ENCODE measurements at places on chromosomes 5 and 9.

GRCh38 chr5:36607838-36608783 lies 1.7 kb downstream of the SLC1A3 start:
- no peak for DNase-seq

GRCh38 chr5:91176288-91177016 lies 206.7 kb downstream of the ARRDC3 start:
- no peak for DNase-seq

DNA sequence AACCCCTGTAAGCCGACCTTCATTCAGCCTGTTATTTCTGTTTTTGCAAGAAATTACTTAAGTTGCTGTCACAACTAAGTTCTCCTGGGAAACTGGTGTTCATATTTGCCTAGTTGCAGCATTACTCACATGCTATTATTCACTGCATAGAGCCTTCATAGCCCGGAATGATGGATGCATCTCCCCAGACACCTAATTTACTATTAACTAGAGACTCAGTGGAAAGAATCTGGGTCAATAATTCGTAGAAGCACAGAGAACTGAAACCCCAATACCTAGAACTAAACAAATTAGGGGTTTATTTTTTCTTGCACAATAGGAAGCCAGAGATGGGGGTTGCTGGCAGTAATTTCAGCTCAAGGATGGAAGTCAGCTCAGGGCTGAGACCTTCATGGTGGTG lies 45.7 kb upstream of the FAM170A start:
- DNase-seq: no peak

GRCh38 chr5:52668544-52669185 lies 119.1 kb upstream of the ITGA1 start:
- DNase-seq: no peak

GRCh38 chr9:5052838-5053237 lies 67.8 kb downstream of the JAK2 start:
- DNase-seq: no peak

- DNase-seq: no peak
Observed at GRCh38 chr5:164898705-164899104, 1393.3 kb downstream of the MAT2B start.

GRCh38 chr9:131406563-131407436 lies 12.9 kb downstream of the PRRC2B start:
- no peak for DNase-seq

- no peak for DNase-seq
Observed at GRCh38 chr9:21023861-21024260, 7.6 kb downstream of the HACD4 start.

GRCh38 chr5:137233726-137234125 lies 265.4 kb downstream of the SPOCK1 start:
- DNase-seq: no peak

GRCh38 chr5:88142636-88142885 lies 126.1 kb downstream of the TMEM161B start:
- no peak for DNase-seq

DNA sequence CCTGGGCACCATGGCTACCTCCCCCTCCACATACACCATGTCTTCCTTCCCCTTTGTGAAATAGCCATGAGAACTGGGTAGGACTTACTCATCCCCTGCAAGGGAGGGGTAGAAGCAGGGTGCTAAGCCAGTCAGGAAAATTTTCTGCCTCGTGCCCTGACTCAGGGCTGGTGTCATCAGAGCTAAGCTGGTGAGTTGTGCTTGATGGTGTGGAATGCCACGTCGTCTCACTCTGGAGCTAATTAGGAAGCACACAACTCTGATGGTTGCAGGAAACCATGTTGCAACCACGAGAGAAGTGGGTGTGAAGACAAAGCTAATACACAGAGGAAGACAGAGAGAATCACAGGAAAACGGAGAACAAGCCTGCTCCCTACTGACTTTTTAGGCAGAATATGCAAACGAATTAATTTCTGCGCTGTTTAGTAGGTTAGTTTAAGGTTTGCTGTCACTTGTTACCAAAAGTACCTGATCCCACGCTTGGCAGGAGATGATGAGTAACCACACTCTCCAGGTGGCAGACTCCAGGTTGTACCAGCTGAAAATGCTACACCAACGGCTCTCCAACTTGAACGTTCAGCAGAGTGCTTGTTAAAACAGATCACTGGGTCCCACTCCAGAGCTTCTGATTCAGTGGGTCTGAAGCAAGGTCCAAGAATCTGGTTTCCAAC lies 54.5 kb downstream of the STK10 start:
- peak; percentile 43 for DNase-seq

GRCh38 chr5:87949676-87950631 lies 318.7 kb downstream of the TMEM161B start:
- DNase-seq: no peak

DNA sequence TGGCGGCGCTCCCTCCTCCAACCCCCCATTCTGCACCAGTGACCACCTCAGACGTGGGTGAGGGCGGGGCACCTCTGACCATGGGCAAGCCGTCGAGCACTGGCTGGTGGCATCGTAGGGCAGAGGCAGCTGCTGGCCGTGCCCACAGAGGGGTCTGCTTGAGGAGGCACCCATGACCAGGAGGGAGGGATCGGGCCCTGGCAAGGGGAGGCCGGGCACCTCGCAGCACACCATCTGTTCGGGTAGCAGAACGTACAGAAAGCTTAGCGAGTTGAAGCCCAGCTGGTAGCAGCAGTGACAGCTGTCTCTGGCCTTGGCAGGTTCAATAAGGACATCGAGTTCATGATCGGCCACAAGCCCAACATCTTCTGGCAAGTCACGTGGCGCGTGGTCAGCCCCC lies 4.3 kb upstream of the SLC6A18 start:
- DNase-seq: no peak

DNA sequence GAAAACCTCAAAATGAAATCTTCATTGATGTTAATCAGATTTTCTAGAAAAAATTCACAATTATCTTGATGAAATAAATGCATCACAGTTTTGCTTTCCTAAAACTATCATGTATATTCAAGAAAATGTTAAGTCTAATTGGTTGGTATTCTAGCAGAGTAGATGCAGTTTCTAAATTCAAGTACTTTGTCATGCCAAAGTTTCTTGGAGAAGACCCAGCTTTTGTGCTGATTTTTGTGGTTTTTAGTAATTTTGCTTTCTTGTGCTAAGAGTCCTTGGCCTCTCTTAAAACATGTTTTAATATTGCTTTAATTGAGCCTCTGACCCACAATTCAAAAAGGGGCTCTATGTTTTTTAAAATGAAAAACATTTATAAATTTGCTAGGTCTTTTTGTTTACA lies 924.8 kb upstream of the PTPRD start:
- DNase-seq: no peak

DNA sequence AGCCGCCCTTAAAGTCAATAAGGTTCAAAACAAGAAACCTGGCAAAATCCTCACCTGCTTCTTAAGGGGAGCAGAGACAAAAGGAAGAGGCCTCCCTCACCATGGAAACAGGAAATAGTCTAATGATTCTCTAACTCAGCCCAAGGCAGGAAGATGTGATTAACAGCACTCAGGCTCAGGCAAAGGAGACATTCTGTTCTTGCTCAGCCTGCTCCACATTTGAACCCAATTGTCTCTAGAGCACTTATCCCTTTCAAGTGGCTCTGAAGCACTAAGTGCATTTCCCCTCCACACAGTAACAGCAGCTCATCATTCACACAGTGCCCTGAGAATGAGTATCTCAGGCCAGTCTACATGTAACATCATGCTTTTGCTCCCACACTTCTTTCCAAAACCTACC lies 72.3 kb downstream of the NIPSNAP3B start:
- DNase-seq: no peak

GRCh38 chr5:15594977-15595568 lies 95.1 kb downstream of the FBXL7 start:
- no peak for DNase-seq

GRCh38 chr5:99314721-99315120 lies 385.9 kb upstream of the CHD1 start:
- DNase-seq: no peak

GRCh38 chr5:51988634-51989033 lies 605.4 kb downstream of the ISL1 start:
- DNase-seq: no peak

DNA sequence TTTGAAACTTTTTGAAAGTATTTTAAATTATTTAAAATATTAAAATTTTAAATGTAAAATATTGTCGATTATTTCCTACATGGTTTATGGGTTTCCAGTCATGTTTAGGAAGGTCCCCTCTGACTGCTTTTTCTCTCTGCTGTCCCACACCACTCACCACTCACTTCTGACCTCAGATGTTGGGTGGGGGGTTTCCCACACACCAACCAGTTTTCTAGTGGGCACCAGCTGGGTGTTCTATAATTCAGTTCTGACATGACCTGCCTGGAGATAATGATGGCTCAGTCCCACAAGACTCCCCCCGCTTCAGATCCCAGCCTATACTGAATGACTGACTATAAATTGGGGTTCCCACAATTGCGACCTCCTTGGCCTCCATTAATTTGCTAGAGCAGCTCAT lies 310.4 kb downstream of the GADD45G start:
- no peak for DNase-seq
